ENCODE measurements at places on chromosomes 11 and 22.

DNA sequence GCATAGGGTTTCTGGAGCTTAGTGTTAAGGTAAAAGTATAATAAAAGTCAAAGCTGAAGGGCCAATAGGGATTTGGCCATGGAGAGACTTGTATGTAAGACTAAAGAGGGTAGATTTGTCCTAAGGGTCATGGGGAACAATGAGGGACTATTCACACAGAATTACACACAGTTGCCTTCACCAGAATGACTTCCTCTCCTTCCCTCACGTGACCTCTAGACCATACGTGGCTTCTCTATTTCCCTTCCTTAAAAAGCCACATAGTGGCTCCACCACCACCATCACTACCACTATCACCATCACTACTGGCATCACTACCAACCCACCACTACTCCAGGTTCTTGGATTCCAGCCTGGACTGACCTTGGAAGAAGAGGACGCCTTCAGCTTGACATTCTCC, 2.8 kb downstream of the HPX start:
- no peak for DNase-seq

DNA sequence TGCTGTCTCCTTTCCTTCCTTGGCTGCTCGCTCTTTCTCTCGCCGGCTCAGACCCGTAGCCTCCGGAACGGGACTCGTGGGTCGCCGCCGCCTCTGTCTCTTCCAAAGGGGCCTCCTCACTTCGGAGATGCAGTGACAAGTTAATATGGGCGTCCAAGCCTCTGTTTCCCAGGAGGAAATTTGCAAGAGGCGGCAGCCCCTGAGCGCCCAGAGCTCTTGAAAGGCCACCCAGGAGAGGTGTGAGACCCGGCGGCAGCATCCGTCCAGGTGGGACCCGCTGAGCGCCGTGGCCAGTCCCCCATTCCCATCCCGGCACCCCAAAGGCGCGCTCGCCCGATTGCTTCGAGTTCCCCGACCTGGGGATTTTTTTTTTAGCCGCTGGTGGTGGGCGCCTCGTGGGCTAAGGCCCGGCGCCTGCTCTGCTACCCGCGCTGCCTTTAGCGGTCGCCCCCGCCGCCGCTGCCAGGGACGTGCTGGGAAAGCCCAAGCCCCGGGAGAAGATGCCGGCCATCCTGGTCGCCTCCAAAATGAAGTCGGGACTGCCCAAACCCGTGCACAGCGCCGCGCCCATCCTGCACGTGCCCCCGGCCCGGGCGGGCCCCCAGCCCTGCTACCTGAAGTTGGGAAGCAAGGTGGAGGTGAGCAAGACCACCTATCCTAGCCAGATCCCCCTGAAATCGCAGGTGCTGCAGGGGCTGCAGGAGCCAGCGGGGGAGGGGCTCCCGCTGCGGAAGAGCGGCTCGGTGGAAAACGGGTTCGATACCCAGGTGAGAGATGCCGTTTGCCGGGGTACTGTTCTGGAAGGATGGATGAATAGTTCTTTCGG, 772 bp downstream of the NAV2 start:
- DNase-seq = no peak

DNA sequence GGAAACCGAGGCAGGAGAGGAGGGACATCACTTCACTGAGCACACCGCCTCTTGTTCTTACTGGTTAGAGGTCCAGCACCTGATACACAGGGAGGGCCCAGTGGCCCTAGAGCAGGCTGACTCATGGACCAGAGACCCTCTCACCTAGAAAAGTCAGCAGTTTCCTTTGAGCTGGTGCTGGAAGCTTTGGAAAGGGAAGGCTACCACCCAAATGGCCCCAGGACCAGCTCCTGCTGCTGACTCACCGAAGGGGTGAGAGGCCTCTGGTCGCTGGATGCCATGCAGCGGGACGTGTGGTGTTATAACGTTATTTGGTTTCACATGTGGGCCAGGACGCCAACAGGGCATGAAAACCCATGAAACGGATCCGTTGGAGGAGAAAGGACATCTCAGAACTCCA, 3.8 kb downstream of the NADSYN1 start:
- DNase-seq = no peak

DNA sequence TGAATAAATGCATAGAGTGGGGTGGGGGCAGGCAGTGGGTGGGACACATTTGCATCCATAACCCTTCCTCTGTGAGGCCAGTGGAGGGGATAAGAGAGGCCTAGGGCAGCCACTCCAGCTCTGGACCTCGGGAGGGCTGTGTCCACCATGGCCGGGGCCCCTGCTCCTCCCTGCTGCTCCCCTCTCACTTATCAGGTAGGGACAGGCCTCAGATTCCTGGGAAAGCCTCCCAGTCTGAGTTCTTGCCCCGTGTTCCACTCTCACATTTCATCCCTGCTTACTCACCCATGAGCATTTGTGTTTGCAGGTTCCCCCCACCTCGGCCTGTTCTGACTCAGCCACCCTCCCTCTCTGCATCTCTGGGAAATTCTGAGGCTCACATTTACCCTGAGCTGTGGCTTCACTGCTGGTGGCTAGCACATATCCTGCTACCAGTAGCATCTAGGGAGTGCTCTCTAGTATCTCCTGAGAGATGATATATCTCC, 128.7 kb upstream of the TOP3B start:
- DNase-seq = no peak

GRCh38 chr22:28129319-28129962, 210.4 kb upstream of the PITPNB start:
- no peak for DNase-seq

- no peak for DNase-seq
Observed at GRCh38 chr11:35009944-35010342, 93.5 kb downstream of the PDHX start.

GRCh38 chr22:18119409-18120110, 9.0 kb downstream of the TUBA8 start:
- DNase-seq = no peak

DNA sequence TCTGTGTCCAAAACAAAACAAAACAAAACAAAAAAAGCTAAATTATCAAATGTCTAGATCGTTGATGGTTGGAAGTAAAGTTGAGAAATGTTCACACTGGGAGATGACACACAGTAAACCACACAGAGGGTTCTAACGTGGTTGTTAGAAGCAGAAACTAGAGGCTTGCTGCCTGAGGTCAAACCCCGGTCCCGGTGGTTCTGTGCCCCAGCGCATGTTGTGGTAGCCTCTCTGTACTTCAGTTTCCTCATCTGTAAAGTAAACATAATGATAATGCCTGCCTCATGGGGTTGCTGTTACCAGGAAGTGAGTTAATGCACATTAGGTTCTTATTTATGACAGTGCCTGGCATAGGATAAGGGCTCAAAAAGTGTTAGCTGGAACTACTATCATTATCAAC, 33.4 kb downstream of the PPARA start:
- DNase-seq = no peak

GRCh38 chr11:122984186-122985011, 2.8 kb upstream of the BSX start:
- no peak for DNase-seq

DNA sequence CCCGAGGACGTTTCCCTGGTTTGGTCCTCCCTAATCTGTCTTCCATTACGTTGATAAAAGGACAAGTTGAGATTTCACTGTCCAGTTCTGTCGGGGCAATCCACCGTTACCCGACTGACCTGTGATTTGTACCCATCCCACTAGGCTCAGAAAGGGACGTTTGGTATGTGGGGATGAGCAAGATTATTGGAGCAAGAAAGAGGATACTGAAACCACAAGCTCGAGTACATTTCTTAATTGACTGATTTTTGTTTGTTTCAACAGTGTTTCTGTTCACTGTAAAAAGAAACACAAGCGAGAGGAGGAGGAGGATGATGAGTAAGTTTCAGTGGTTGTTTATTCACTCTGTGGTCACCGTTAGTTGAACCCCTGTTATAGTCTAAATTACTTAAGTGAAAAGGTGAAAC, 969 bp downstream of the CCDC117 start:
- DNase-seq = no peak

- no peak for DNase-seq
Observed at GRCh38 chr11:76240666-76241065, 34.4 kb upstream of the WNT11 start.

GRCh38 chr11:57638811-57639320, 10.8 kb downstream of the YPEL4 start:
- DNase-seq = no peak

DNA sequence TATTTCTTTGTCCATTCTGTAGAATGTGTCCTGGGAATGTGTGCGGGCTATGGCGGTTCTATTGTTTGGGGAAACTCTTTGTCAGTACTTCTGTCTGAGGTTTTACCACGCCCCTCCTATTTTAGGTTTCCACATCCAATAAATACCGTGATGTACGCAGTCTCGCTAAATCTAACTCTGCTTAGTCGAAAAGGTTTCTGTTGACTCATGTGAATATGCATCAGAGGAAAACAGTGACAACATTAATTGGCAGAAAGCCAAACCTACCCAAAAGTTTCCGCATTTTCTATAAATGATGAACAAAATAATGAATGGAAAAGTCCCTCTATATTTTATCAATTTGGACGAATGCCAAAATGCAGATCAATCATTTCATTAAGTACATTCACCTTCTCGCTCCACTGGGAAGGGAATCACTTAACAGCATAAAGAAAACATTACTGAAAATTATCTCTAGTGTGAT, 143.4 kb downstream of the MAML2 start:
- no peak for DNase-seq

DNA sequence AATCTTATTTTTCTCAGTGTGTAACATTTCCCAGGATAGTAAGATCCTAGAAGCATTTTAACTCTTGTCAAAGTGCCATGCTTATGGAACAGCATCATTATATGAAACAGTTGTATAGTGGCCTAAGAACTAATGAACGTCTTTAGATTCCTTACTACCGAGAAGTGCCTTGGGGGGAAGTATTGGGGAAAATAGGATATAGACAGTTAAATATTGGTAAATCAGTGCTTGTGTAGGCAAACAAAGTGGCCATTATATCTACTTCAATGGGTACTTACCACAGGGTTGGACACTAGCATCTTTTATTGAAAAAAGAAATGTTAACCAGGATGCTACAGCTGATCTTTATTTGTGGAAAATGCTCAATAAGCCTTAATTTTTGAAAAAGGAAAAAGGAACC, 11.3 kb downstream of the FAR1 start:
- no peak for DNase-seq

- no peak for DNase-seq
Observed at GRCh38 chr22:18156878-18157713, 7.1 kb downstream of the USP18 start.

DNA sequence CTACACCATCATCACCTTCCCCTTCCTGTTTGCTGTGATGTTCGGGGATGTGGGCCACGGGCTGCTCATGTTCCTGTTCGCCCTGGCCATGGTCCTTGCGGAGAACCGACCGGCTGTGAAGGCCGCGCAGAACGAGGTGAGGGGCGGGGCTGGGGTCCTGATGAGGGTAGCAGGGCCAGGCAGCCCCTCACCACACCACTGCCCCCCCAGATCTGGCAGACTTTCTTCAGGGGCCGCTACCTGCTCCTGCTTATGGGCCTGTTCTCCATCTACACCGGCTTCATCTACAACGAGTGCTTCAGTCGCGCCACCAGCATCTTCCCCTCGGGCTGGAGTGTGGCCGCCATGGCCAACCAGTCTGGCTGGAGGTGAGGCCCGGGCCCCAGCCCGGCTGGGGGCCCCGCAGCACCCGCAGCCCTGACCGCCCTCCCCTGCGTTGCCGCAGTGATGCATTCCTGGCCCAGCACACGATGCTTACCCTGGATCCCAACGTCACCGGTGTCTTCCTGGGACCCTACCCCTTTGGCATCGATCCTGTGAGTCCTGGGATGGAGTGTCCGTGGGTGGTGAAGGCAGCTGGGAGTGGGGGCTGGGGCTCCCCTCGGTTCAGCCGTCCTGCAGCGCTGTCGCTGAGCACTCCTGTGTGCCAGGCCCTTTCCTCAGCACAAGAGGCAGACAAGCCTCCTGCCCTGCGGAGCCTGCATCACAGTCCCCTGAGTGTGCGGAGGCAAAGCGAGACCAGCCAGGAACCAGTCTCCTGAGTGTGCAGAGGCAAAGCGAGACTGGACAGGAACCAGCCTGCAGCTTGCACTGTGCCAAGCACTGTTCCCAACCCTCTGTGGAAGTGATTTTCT, 8.8 kb downstream of the TCIRG1 start:
- no peak for DNase-seq

GRCh38 chr11:14884667-14885273, 7.3 kb downstream of the CYP2R1 start:
- no peak for DNase-seq

DNA sequence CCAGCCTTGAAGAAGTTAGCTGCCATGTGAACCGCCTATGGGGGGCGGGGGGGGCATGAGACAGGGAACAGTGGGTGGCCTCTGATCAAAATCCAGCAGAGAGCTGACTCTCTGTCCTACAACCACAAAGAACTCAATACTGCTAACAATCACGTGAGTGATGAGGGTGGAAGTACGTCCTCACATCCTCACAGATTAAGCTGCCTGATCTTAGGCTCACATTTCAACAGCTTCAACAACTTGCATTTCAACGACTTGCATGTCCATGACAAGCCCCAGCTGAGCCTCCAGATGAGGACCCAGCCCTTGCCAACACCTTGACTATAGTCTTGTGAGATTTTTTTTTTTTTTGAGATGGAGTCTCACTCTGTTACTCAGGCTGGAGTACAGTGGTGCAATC, 51.6 kb downstream of the CLMP start:
- no peak for DNase-seq

GRCh38 chr11:15905366-15906104, 450.8 kb downstream of the SOX6 start:
- no peak for DNase-seq

- no peak for DNase-seq
Observed at GRCh38 chr11:34773826-34774225, 142.4 kb downstream of the APIP start.

DNA sequence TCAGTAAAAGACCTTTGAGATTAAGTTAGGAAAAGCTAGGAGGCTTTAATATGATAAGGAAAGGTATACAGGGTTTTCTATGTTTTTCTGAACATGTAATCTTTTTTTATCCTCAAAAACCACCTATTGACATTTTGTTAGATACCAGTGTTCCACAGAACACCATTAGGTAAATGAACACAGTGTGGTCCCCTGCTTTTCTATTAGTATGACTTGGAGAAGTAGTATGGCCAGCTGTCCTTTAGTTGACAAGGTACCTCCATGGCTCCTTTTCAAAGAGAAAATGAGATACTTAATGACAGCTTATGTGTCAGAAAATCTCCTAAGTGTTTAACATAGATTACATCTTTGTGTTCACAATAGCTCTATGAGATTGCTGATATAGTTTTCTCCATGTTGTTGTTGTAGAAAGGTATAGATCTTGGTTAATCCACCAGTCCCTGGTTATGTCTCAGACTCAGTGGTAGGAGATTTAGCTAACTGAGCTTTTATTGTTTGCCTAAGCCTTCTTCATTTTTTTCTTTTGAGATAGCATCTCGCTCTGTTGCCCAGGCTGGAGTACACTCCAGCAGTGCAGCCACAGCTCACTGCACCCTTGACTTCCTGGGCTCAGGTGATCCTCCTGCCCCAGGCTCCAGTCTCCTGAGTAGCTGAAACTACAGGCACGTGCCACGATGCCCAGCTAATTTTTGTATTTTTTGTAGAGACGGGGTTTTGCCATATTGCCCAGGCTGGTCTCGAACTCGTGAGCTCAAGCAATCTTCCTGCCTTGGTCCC, 46.0 kb downstream of the STIM1 start:
- DNase-seq = no peak

Data from KG1 (cell line).